ENCODE measurements at places on chromosomes 6 and 20.

DNA sequence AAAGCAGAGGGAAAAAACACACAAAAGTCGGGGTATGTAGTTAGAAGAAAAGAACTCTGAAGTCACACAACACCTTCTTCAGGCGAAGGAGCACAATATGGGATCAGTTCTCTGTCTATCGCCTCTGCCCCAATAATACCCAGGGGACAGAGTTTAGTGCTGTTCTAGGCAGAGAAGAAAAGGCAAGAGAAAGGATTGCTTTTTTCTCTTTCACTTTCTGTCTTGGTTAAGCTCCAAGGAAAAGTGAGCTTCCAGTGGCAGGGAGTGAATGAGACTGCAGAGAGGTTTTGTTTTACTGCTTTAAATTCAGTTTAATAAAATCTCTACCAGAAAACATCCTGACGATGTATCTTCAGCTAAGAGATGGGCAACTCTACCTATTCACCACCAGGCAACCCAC is 86.6 kb upstream of the STXBP5 start:
- no peak overlapping the region for H3K4me3 ChIP-seq
- H3K27ac ChIP-seq = no peak overlapping the region
- no peaks in the 10 kb centered on the region for H3K36me3 ChIP-seq
- no peaks in the 10 kb centered on the region for H3K27me3 ChIP-seq

GRCh38 chr6:121344539-121344938 is 10.3 kb upstream of the TBC1D32 start:
- no peak overlapping the region for H3K27ac ChIP-seq
- no peak overlapping the region for H3K4me3 ChIP-seq
- no peaks in the 10 kb centered on the region for H3K27me3 ChIP-seq
- no peaks in the 10 kb centered on the region for H3K36me3 ChIP-seq

- DNase-seq = no peak
- no peak overlapping the region for H3K27ac ChIP-seq
- H3K4me3 ChIP-seq = no peak overlapping the region
Measured at GRCh38 chr20:56752274-56752673, 123.2 kb downstream of the TFAP2C start.

- no peak overlapping the region for H3K4me3 ChIP-seq
- no peaks in the 10 kb centered on the region for H3K36me3 ChIP-seq
- peaks cover 8% of the 10 kb centered on the region for H3K4me1 ChIP-seq
Measured at GRCh38 chr20:62787321-62787720, 9.0 kb upstream of the MRGBP start.

- no peaks in the 10 kb centered on the region for H3K27me3 ChIP-seq
- no peaks in the 10 kb centered on the region for H3K4me1 ChIP-seq
- H3K36me3 ChIP-seq = no peaks in the 10 kb centered on the region
- peak; percentile 19 for DNase-seq
Measured at GRCh38 chr6:130843575-130844320, 16.5 kb downstream of the SMLR1 start.

DNA sequence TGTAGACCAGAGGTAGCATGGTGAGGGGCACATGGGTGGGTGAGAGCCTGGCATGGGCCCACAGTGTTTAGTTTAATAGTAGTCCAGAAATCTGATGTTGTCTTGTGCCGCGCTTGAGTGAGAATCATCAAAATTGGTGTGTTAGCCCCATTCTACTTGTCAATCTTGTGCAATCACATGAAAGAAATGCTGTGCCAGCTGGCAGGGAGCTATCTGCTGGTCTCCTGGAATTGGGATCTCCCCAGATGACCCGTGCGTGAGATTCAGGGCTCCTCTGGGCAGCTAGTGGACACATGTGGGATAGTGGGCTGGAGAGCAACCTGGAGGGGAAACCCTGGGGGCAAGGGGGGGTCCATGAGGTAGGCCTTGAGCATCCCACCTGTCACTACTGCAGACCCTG is 43.5 kb upstream of the ZFP64 start:
- no peak for DNase-seq
- no peaks in the 10 kb centered on the region for H3K36me3 ChIP-seq
- H3K27ac ChIP-seq = no peak overlapping the region

DNA sequence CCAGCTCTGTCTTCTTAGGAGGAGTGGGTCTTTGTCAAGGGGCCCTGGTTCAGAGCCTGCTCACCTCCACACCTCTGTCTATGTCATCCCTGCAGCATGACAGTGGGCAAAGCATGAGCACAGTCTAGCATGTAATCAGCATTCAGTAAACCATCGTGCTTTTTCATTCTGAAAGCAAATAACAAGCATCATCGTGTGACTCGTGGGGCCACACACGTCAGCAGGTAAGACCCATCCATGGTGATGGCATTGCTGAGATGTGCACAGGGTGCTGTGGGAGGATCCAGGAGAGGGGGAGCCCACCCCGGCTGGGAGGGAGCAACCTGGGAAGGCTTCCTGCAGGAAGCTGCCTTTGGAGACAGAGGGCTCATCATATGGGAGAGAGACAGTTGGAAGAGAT is 106.7 kb downstream of the TMEM242 start:
- H3K27me3 ChIP-seq = no peaks in the 10 kb centered on the region
- H3K4me1 ChIP-seq = peaks cover 25% of the 10 kb centered on the region
- no peaks in the 10 kb centered on the region for H3K36me3 ChIP-seq
- H3K4me3 ChIP-seq = no peak overlapping the region
- H3K27ac ChIP-seq = no peak overlapping the region

DNA sequence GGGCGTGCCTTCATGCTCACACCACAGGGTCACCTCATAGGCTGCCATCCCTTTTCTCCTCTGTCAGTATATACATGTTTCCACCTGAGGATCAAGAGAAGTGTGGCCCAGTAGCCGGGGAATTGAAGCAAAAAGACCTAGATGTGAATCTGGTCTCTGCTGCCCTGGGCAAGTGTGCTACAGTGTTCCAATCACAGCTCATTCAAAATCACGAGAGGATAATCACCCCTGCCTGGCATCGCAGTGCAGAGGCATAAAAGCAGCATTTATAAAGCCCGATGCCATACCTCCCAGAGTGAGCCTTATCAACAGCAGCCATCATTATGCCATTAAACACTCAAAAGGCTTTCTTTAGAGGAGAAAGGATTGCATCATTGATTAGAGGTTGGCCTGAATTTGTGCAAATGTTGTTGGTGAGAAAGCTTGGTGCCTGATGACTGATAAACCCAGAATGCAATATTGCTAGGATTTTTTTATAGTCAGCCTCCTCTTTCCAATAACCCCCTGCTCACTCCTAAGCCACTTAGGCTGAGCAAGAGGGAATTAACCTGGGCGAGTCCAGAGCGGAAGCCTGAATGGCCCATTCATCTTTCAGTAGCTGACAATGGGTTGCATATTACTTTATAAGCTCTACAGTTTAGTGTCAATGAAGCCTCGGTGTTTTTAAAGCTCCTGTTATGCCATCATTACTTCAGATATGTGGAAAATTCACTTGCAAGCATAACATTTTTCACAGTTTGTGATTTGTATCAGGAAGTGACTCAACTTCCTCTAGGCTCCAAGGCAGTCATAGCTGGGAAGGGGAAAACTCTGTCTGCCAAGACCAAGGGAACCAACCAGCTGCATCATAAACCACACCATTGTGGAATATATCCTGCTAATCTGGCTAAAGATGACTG is 92.5 kb upstream of the NXT1 start:
- H3K4me3 ChIP-seq = peak overlapping the region; percentile 21
- no peaks in the 10 kb centered on the region for H3K27me3 ChIP-seq
- DNase-seq = peak; percentile 88
- H3K27ac ChIP-seq = peak overlapping the region; percentile 78

- H3K36me3 ChIP-seq = no peaks in the 10 kb centered on the region
- no peak overlapping the region for H3K4me3 ChIP-seq
- no peak for DNase-seq
- no peaks in the 10 kb centered on the region for H3K27me3 ChIP-seq
- no peaks in the 10 kb centered on the region for H3K4me1 ChIP-seq
Measured at GRCh38 chr6:141607956-141608355, 524.8 kb upstream of the GJE1 start.
